Keratinocyte (primary cell): ENCODE measurements at places on chromosomes 3 and 15.

- no peak for DNase-seq
These were observed 39.8 kb downstream of the SMARCC1 start for GRCh38 chr3:47741925-47742324.

DNA sequence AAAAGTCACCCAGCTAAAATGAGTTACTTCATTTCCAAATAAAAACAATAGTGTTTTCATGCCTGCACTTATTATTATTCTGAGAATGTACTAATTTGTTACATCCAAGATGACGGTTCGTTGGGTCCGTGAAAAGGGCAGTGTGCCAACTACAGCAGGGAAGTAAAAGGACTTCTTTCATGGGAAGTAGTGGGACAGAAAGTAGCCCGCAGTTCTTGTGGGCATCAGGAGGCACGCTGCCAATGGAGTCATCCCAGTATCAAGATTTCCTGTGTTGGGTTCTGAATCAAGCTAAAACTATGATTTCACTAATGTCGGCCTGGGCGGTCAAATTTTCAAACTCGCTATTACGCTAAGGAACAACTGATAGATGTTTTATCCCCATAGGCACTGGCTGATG lies 254.5 kb upstream of the SOX2 start:
- no peak for DNase-seq

DNA sequence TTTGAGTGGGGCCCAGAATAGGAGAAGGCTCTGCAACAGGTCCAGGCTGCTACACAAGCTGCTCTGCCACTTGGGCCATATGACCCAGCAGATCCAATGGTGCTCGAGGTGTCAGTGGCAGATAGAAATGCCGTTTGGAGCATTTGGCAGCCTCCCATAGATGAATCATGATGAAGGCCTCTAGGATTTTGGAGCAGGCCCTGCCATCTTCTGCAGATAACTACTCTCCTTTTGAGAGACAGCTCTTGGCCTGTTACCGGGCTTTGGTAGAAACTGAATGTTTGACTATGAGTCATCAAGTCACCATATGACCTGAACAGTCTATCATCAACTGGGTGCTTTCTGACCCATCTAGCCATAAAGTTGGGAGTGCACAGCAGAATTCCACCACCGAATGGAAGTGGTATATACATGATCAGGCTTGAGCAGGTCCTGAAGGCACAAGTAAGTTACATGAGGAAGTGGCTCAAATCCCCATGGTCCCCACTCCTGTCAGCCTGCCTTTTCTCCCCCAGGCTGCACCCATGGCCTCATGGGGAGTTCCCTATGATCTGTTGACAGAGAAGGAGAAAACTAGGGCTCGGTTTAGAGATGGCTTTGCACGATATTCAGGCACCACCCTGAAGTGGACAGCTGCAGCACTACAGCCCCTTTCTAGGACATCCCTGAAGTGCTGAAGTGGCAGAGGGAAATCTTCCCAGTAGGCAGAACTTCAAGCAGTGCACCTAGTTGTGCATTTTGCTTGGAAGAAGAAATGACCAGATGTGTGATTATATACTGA lies 971.4 kb downstream of the MCTP2 start:
- DNase-seq = no peak

GRCh38 chr3:42688487-42689420 lies 3.4 kb downstream of the KLHL40 start:
- no peak for DNase-seq

DNA sequence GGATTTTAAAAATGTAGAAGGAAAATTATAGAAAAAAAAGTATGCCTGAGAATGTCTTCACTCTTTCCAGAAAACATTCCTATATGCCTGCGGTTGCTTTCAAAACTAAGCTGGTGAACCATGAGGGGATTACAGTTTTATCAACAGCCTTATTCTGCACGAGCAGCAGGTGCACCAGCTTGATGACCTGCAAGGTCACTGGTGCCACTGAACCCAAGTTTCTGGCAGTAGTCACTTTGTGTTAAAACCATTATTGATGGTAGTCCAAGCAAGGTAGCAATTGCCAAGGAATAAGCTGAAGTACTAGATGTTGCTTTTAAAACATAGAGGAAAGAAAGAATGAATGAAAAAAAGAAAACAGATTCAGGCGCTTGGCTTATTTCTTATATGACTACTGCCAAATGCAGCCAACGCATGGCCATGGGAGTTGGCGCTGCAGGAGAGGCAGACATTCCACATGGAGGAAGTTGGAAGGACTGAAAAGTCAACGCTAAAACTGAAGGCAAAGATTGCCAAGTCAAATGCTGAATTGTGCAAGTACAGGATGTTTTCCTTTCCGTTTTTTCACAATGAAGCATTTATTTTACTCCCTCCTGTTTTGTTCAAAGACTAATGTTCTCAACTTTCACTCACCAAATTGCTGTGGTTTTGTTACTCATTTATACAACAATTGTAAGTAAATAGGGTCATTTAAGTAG lies 601.4 kb downstream of the CADM2 start:
- DNase-seq = no peak
